Posterior vena cava (tissue), 2 donors: ENCODE measurements at places on chromosomes 6 and 20. TPM values are rescaled to one million over a fixed set of nuclear protein-coding genes. Genes with fewer than 3 reads are reported as not detected.

Gene RAET1L
- total RNA-seq = not detected

Gene PRKN
- total RNA-seq = 7.6 TPM

GRCh38 chr6:149567194-149567586 lies 1.0 kb downstream of the GINM1 start:
- DNase-seq = no peak

- peak; percentile 87 for DNase-seq
Observed at GRCh38 chr6:30743099-30744053, 889 bp upstream of the FLOT1 start.

Gene ZDHHC14
- 12.2 TPM for total RNA-seq

Gene PABPC1L
- total RNA-seq = 9.9 TPM

DNA sequence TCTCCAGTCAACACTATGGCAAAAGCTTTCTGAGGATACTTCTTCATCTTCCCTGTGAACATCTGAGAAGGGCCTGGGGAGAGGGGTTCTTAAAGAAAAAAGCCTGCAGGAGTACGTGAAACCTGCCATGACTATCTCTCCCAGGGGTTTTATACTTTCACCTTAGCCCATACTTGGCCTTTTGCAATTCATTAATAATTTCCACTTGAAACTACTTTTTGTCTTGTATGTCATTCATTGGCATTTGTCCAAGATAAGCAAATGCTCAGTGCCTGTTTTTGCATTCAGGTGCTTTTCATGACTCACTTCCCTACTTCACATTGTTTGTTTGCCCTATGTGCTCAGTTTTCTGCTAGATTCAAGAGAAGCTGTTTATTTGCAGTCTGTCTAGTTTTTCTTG lies 580.3 kb upstream of the GJE1 start:
- no peak for DNase-seq

GRCh38 chr20:8002056-8002455 lies 17.5 kb downstream of the TMX4 start:
- DNase-seq = no peak

DNA sequence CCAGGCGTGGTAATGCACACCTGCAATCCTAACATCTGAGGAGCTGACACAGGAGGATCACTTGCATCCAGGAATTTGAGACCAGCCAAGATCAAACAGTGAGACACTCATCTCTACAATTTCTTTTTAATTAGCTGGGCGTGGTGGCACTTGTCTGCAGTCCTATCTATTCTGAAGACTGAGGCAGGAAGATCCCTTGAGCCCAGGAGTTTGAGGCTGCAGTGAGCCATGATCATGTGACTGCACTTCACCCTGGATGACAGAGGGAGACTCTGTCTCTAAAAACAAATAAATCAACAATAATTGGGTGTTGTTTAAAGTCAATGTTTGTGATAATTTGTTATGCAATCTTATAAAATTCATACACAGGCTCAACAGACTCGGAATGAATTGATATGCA lies 18.0 kb upstream of the HLA-A start:
- DNase-seq = no peak

Gene DACT2
- total RNA-seq = 1.7 TPM

Gene RGS17
- 0.62 TPM for total RNA-seq

DNA sequence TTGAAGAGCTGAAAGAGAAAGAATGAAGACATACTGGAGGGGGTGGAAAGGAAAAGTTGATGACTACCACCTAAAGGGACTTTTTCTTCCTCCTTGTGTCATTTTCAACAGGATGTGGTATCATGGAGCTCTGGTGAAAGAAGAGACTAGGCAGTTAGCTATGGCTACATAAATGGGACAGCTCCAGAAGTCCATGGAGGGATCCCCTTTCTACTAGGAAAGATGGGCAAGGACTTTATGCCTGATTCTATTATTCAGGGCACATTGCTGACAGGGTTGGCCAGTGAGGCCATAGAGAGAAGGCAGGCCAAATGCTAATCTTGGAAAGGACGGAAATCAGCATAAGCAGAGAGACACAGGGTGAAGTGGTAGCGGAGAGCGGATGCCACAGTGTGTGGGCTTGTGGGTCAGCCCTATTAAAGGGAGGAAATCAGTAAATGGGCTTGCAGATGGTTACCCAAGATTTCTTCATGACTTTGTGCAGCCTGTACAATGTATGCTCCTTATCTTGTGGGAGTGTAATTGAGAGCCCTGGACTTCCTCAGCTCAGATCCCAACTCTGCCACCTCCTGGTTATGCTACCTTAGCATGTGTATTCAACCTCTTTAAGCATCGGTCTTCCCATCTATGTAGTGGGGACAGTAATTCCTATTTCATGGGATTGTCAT lies 77.4 kb upstream of the TMEM170B start:
- no peak for DNase-seq

GRCh38 chr6:130035211-130035610 lies 16.8 kb downstream of the L3MBTL3 start:
- DNase-seq = no peak

Gene ANGPT4
- 0.24 TPM for total RNA-seq

- DNase-seq = peak; percentile 52
Observed at GRCh38 chr6:170206317-170206621, 84.6 kb downstream of the DLL1 start.
